ENCODE measurements at places on chromosomes 3 and 15.

DNA sequence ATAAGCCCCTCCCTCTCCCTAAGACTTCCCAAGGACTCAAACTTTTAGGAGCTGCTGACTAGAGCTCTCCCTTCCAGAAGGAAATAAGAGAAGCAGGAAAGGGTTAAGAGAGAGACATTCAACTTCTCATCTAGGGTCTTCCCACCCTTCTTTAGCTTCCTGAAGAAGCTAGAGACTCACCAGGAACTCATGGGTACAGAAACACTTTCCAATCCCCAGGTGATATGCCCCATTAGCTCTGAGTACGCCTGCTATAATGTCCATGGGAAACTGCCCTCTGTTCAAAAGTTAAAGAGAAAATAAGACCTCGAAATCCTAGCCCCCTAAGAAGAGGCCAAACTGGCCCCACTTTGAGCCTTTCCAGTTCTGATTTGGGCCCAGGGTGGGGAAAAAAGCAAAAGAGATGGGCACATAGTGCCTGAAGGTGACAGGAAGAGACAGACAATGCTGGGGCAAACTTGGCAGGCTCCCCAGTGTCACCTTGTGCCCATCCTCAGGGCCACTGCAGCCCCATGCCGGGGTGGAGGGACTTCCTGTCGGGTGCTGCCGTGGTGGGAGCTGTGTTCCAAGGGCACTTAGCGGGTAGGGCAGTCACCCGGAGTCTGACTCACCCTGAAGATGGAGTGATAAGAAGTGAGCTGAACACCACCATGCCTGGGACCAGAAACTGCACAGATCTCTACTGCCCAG lies 29.5 kb downstream of the CCDC12 start:
- DNase-seq: no peak
- H3K27me3 ChIP-seq: no peaks in the 10 kb centered on the region
- peak overlapping the region; percentile 89 for H3K27ac ChIP-seq
- H3K4me3 ChIP-seq: no peak overlapping the region
- H3K4me1 ChIP-seq: peaks cover 92% of the 10 kb centered on the region

- H3K4me3 ChIP-seq: no peak overlapping the region
- H3K4me1 ChIP-seq: no peaks in the 10 kb centered on the region
- H3K36me3 ChIP-seq: no peaks in the 10 kb centered on the region
- no peaks in the 10 kb centered on the region for H3K27me3 ChIP-seq
- H3K27ac ChIP-seq: no peak overlapping the region
These were observed 50.8 kb downstream of the GPR176 start for GRCh38 chr15:39869254-39869653.

- no peak overlapping the region for H3K4me3 ChIP-seq
- H3K36me3 ChIP-seq: no peaks in the 10 kb centered on the region
- H3K27me3 ChIP-seq: peaks cover 9% of the 10 kb centered on the region
- DNase-seq: no peak
- H3K27ac ChIP-seq: no peak overlapping the region
These were observed 163.1 kb downstream of the TLE3 start for GRCh38 chr15:69934607-69935006.

DNA sequence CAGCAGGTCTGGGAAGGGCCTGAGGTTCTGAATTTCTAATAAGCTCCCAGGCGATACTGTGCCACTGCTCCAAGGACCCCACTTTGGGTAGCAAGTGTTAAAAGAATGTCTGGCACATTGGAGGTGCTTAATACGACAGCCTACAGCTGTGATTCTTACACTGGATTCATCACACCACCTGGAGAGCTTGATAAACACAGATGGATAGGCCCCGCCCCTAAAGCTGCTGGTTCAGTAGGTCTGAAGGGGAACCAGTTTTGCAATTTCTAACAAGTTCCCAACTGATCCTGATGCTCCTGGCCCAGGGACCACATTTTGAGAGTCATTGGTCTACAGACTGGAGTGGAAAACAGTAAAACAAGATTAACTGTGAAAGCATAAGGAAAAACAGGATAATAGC lies 124.8 kb upstream of the ST8SIA2 start:
- H3K4me1 ChIP-seq: no peaks in the 10 kb centered on the region
- no peak overlapping the region for H3K4me3 ChIP-seq
- H3K36me3 ChIP-seq: no peaks in the 10 kb centered on the region
- peaks cover 10% of the 10 kb centered on the region for H3K27me3 ChIP-seq
- no peak overlapping the region for H3K27ac ChIP-seq

DNA sequence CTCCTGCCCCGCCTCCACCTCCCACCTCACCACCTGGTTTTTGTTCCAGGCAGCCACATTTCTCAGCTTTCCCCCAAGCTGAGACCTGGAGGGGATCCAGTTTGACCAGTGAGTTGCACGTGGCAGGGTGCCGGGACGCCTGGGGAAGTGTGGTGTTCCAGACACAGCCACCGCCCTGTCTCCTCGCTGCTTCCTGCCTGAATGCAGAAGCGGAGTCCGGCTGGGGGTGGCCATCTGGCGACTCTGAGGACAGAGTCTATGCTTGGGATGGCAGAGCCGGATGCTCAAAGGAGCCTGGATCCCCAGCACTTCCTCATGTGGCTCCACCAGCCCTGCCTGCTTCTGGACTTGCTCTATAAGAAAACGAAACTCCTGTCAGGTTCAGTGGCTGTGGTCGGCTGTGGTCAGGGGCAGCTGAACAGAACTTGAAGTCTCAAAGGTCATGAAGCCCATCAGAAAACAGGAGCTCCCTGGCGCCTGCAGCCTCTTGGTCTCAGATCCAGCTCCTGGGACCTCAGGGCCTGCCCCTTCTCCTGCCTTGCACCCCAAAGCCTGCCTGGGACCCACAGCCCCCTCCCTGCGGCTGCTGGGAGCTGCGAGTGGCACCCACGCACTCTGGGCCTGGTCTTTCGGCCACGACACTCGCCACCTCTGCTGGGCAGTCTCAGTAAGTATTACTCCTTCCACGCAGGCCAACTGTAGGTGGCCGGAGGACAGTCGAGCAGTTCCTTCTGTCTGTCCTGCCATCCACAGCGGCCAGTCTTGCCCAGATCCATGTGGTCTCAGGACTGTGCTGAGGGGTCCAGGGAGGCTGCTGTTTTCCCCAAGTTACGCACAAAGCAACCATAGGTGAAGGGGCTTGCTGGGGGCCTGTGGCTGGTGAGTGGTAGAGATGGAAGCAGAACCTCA lies 112.8 kb upstream of the MEF2A start:
- no peaks in the 10 kb centered on the region for H3K27me3 ChIP-seq
- no peaks in the 10 kb centered on the region for H3K36me3 ChIP-seq
- H3K27ac ChIP-seq: peak overlapping the region; percentile 70

GRCh38 chr3:127655641-127656040 lies 17.1 kb upstream of the ABTB1 start:
- no peak for DNase-seq

- H3K27me3 ChIP-seq: no peaks in the 10 kb centered on the region
- no peak overlapping the region for H3K27ac ChIP-seq
- H3K4me3 ChIP-seq: no peak overlapping the region
- H3K36me3 ChIP-seq: peaks cover 44% of the 10 kb centered on the region
- H3K4me1 ChIP-seq: no peaks in the 10 kb centered on the region
These were observed 62.8 kb upstream of the DCLK3 start for GRCh38 chr3:36827133-36827532.

GRCh38 chr15:66864871-66865281 lies 162.8 kb downstream of the SMAD6 start:
- no peaks in the 10 kb centered on the region for H3K36me3 ChIP-seq
- no peak overlapping the region for H3K4me3 ChIP-seq
- DNase-seq: peak; percentile 55
- peaks cover 9% of the 10 kb centered on the region for H3K4me1 ChIP-seq

- H3K4me3 ChIP-seq: no peak overlapping the region
- no peak overlapping the region for H3K27ac ChIP-seq
- peaks cover 18% of the 10 kb centered on the region for H3K36me3 ChIP-seq
- no peak for DNase-seq
These were observed 48.7 kb downstream of the ETV5 start for GRCh38 chr3:186060222-186060621.

- DNase-seq: no peak
- H3K4me3 ChIP-seq: no peak overlapping the region
- peaks cover 2% of the 10 kb centered on the region for H3K4me1 ChIP-seq
- H3K27ac ChIP-seq: no peak overlapping the region
- no peaks in the 10 kb centered on the region for H3K36me3 ChIP-seq
These were observed 188.0 kb downstream of the SOX2 start for GRCh38 chr3:181899702-181900101.

- H3K36me3 ChIP-seq: no peaks in the 10 kb centered on the region
- H3K4me1 ChIP-seq: no peaks in the 10 kb centered on the region
- H3K27ac ChIP-seq: no peak overlapping the region
These were observed 92.0 kb upstream of the RNU6-1 start for GRCh38 chr15:67931861-67932260.

GRCh38 chr3:101926594-101927105 lies 77.3 kb downstream of the NFKBIZ start:
- H3K27me3 ChIP-seq: no peaks in the 10 kb centered on the region
- H3K4me1 ChIP-seq: peaks cover 9% of the 10 kb centered on the region
- no peak for DNase-seq
- H3K27ac ChIP-seq: no peak overlapping the region
- no peaks in the 10 kb centered on the region for H3K36me3 ChIP-seq

- H3K4me1 ChIP-seq: peaks cover 18% of the 10 kb centered on the region
- H3K4me3 ChIP-seq: no peak overlapping the region
- no peaks in the 10 kb centered on the region for H3K27me3 ChIP-seq
- peak overlapping the region; percentile 45 for H3K27ac ChIP-seq
These were observed 13.2 kb upstream of the TMEM212 start for GRCh38 chr3:171829841-171830517.

DNA sequence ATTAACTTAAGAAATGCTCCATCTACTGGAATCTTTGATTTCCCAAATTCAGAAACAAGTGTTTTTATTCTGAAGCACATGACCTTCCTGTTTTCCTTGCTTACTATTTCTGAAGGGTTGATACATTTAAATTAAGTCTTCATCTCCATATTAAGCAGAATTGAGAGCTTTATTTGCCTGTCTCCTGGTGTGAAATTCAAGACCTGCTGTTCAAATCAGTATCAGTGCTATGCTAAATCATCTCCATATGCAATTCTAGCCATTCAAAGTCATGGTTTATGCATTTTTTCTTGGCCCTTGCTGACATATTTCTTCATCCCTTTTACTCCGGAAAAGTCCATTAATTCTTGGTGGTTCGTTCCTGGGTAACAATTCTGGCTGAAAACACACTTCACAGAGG lies 195.4 kb downstream of the ATP8B4 start:
- H3K27ac ChIP-seq: no peak overlapping the region
- H3K27me3 ChIP-seq: no peaks in the 10 kb centered on the region
- DNase-seq: no peak
- H3K36me3 ChIP-seq: no peaks in the 10 kb centered on the region
- H3K4me1 ChIP-seq: no peaks in the 10 kb centered on the region

DNA sequence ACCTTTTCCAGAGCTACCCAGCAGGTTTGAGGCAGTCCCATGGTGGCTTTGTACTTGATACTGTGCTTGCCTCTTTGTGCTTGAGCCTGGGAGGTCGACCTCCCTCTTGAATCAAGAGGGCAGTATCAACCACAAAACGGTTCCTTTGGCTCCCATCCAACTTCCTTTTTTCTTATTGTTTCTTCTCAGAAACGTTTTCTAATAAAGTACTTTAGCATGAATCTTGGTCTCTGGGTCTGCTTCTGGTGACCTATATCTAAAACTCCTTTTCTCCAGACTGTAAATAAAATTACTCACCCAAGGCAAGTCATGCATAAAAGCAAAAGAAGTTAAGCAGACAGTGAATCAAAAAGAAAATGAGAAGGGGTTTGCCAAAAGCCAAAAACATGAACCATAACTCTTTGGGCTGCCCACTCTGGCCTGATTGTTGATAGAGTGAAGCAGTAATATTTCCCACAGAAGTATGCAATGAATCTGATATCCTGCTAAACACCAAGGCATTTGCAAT lies 112.2 kb upstream of the SLC4A7 start:
- no peak for DNase-seq
- H3K4me1 ChIP-seq: peaks cover 20% of the 10 kb centered on the region
- H3K4me3 ChIP-seq: no peak overlapping the region
- no peaks in the 10 kb centered on the region for H3K36me3 ChIP-seq
- no peaks in the 10 kb centered on the region for H3K27me3 ChIP-seq
- H3K27ac ChIP-seq: no peak overlapping the region

DNA sequence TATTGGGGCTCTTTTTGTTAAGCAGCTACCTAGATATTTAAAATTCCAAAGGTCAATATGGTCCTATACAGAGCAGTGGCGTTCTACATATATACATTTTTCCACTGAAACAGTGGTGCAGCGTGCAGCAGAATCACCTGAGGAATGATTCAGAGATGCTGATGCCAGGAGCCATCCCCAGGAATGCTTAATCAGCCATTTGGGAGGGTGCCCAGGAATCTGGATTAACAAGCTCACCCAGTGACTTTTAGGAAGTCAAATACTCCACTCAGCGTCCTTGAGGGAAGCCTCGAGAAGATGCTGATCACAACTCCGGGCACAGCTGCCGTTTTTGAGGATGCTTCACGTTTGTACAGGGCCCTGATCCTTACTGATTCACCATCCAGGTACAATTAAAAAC lies 82.6 kb upstream of the ARHGEF3 start:
- no peak overlapping the region for H3K27ac ChIP-seq
- H3K27me3 ChIP-seq: no peaks in the 10 kb centered on the region
- peaks cover 32% of the 10 kb centered on the region for H3K4me1 ChIP-seq
- no peak overlapping the region for H3K4me3 ChIP-seq
- H3K36me3 ChIP-seq: no peaks in the 10 kb centered on the region

- H3K27me3 ChIP-seq: no peaks in the 10 kb centered on the region
- no peaks in the 10 kb centered on the region for H3K36me3 ChIP-seq
- H3K4me1 ChIP-seq: no peaks in the 10 kb centered on the region
- DNase-seq: no peak
- H3K27ac ChIP-seq: no peak overlapping the region
- H3K4me3 ChIP-seq: no peak overlapping the region
These were observed 35.5 kb upstream of the CHMP2B start for GRCh38 chr3:87191641-87192040.
